Activated T-helper 1 cell treated with anti-CD3 and anti-CD28 coated beads, Interleukin-2, amount 50 U/mL, for 16 hours (primary cell): ENCODE measurements at places on chromosomes 12 and 14.

DNA sequence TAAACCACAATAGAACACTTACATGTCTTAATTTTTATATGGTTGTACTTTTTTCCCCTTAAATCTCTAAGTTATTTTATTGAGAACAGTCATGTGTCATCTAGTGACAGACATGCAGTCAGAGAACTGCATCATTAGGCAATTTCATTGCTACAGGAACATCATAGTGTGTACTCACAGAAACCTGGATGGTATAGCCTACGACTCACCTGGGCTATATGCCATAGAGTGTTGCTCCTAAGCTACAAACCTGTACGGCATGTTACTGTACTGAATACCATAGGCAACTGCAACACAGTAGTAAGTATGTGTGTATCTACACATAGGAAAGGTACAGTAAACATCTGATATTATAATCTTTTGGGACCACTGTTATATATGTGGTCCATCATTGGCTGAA is 557.6 kb downstream of the PRKD1 start:
- DNase-seq, result no peak

DNA sequence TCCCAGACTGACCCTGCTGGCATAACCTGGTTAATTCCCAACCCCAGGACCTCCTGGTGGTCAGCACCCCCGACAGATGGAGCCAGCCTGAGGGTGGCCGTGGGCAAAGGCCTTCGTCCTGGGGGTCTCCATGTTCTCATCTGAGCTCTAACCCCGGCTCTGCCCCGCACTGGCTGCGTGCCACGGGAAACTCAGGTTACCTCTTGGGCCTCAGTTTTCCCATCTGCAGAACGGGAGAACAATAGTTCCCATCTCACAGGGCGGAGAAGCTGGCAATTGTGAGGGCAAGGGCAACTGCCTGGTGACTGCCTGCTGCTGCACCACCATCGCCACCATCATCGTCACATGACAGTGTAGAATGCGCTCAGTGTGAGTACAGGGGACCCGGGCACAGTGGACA is 77.9 kb downstream of the RFLNA start:
- no peak for DNase-seq

- DNase-seq, result no peak
Observed at GRCh38 chr14:51472881-51473280, 178.8 kb upstream of the FRMD6 start.

- DNase-seq, result no peak
Observed at GRCh38 chr14:77474479-77475177, 16.7 kb downstream of the AHSA1 start.

GRCh38 chr14:59333235-59333634 is 131.9 kb downstream of the GPR135 start:
- no peak for DNase-seq

DNA sequence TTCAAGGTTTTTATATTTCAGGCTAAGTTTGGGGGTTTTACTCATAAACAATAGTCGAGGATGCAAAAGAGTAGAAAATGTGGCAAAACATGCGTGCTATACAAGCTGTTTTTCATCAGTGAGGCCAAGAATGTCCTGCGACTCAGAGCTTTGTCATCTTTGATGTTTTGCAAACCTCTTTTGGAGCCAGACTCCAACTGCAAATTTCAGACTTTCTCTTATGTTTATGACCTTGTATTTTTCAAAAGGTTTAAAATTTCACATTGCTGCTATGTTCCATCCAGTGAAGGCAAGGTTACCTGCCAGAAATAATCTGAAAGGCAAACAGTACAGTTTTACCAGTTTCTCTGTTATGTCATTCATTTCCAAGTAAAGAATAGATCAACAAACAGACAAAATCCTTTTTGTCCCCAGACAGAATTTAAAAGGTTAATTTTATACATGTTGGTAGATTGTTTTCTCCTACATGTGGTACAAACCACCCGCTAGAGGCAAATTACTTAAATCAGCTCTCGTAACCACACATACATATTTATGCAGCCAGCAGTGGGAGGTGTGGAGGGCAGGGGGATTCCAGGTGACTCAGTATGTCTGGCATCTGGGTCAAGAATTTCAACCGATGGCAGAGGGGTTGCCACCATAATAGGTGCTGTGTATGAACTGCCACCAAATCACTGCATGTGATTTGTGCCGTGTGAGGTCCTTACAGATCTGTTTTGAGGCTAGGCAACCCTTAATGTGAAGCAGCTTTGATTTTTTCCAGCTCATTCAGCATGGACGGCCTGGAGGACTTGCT is 119.8 kb upstream of the CPM start:
- no peak for DNase-seq

- no peak for DNase-seq
Observed at GRCh38 chr12:100384559-100384935, 27.7 kb downstream of the SLC17A8 start.

DNA sequence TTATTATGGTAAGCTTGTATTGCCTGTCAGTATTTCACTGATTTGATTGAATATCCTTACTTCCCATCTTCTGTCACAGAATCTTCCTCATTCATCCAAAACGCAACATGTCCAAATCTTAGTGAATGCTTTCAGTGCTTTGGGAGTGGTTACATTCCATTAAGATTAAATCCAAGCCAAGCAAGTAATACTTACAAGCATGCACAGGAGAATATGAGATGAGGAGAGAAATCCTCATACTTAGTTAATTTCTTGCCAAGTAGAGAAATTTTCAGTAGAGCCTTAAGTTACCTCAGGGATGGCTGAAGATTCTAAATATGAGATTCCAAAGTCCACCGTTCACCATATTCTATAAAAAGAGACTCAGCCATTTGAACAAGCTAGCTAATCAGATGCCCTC is 316.0 kb downstream of the RAD51B start:
- DNase-seq, result no peak

GRCh38 chr12:52090291-52090690 is 10.8 kb downstream of the SMIM41 start:
- no peak for DNase-seq
